COR-L47 (cell line): ENCODE measurements at places on chromosomes 12 and 14.

- no peak for DNase-seq
Observed at GRCh38 chr12:82437744-82438143, 79.4 kb downstream of the METTL25 start.

- no peak for DNase-seq
Observed at GRCh38 chr12:105801351-105801750, 337.4 kb downstream of the NUAK1 start.

- DNase-seq: no peak
Observed at GRCh38 chr12:85985996-85986395, 111.9 kb downstream of the NTS start.

GRCh38 chr12:92701441-92701840, 1.3 kb upstream of the PLEKHG7 start:
- DNase-seq: no peak

DNA sequence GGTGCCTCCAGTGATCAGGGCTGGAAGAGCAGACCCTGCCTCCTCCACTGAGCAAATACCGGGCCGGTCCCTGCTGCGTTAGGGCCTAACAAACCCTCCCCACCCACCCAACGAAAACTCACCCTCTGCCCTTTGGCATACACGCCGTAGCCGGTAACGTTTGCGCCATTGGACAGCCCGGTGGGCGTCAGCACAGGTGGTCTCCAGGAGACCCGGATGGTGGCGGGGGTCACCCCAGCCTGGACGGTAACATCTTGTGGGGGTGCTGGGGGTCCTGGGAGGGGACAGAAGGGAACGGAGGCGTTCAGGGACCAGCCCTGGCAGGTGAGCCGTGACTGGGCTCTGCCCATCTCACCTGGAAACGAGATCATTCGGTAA, 100.5 kb downstream of the PIWIL1 start:
- no peak for DNase-seq

DNA sequence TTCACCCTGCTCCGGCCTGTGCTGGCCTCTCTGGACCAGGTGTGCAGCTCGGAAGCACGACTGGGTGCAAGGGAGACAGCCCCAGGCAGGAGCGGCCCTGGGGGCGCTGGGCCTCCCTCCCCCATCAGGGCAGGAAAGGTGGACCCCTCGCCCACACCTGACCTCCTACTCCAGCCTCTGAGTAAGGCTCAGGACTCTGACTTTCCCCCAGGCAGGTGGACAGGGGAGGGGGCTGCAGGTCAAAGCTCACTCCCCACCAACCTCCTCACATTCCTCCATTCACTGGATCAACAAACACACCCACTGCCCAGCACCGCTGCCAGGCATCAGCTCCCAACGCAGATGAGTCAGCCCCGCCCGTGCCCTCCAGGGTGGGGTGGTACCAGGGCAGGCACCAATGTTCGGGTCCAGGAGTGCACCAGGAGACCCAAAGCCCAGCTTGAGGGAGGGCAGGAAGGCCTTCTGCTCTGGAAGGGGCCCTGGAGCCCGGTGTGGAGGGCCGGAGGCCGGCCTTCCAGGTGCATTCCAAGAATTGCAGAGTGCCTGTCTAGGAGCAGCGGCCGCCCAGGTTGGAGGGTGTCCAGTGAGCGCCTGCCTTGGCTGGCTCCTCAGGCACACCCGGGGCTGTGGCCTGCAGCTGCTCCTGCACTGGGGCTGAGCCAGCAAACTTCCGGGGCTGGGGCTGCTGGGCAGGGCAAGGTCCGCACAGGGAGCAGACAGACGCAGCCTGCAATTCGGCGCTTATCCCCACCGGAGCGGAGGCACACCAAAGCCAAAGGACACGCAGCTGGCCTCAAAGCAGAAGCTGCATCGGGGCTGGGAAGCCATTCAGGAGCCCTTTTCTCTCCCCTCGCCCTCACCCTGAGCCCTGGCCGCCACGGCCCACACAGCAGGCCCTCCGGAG, 1.6 kb upstream of the INF2 start:
- DNase-seq: peak; percentile 78

DNA sequence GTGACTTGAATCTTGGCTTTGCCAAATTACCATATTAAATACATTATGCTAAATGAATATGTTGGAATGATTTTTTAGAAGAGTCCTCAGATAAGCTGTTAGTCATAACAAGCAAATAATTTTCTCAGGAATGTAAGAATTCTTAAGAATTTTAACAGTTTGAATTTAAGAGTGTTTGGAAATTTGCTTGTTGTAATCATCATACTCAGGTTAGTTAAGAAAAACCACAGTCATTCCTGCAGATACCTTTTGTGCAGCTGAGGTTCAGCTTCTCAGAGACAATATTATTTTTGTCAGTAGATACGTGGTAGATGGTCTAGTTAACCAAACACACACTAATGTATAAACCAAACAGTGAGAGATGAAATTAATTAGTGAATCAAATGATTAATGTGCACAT, 8.9 kb downstream of the WNK1 start:
- DNase-seq: no peak

DNA sequence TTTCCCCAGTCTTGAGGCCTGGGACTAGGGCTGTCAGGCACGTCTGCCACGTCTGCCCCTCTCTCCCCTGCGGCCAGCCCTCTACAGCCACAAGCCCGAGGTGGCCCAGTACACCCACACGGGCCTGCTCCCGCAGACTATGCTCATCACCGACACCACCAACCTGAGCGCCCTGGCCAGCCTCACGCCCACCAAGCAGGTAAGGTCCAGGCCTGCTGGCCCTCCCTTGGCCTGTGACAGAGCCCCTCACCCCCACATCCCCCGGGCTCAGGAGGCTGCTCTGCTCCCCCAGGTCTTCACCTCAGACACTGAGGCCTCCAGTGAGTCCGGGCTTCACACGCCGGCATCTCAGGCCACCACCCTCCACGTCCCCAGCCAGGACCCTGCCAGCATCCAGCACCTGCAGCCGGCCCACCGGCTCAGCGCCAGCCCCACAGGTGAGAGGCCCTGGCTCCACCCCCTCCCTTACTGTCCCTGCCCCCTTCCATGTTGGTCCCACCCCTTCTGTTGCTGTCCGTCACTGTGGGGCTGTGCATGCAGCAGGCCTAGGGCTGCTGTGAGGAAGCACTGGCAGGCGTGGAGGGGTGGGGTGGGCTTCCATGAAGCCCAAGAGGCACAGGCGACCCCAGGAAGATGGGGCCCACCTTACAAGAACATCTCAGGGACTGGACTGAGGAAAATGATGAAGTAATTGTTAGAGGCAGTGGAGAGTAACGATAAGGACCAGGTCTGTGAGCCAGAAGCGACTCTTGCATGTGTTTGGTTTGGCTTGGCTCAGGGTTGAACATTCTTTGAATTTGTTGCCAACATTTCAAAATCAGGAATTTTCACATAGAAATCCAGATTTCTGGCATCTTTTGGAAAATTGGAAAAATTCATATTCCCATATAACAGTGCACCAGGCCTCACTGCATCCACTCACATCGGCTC, 16.8 kb downstream of the C12orf43 start:
- no peak for DNase-seq

- no peak for DNase-seq
Observed at GRCh38 chr14:75821831-75822521, 159.8 kb downstream of the TGFB3 start.

GRCh38 chr14:32469388-32470160, 140.5 kb downstream of the AKAP6 start:
- DNase-seq: peak; percentile 13

DNA sequence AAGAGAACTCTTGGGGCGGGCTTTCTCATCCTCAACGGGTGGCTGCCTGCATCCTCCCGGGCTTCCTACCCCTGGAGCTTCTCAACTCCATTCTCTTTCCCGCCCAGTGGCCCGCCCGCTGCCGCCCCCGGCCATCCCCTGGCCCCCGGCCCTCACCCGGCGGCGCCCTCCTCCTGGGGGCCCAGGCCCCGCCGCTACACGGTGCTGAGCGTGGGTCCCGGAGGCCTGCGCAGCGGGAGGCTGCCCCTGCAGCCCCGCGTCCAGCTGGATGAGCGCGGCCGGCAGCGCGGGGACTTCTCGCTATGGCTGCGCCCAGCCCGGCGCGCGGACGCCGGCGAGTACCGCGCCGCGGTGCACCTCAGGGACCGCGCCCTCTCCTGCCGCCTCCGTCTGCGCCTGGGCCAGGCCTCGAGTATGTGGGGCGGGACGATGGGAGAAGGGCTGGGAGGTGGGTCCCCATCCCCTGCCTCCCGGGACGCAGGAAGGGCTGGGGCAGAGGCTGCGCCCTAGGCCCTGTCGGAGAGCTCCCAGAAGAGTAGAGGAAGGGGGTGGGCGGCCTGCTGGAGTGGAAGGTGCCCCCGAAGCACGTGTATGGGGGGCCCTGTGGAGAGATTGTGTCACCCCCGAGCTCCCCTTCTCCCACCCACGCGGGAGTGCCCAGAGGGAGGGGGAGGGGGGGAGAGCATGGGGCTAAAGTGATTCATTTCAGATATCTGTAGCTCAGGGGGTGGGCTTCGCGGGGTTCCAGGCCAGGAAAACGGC, 1.5 kb downstream of the LAG3 start:
- no peak for DNase-seq

GRCh38 chr14:89296281-89296745, 120.7 kb downstream of the FOXN3 start:
- no peak for DNase-seq

GRCh38 chr12:42968426-42968825, 378.9 kb upstream of the PRICKLE1 start:
- no peak for DNase-seq

- no peak for DNase-seq
Observed at GRCh38 chr12:126437934-126438333, 1372.7 kb downstream of the AACS start.

DNA sequence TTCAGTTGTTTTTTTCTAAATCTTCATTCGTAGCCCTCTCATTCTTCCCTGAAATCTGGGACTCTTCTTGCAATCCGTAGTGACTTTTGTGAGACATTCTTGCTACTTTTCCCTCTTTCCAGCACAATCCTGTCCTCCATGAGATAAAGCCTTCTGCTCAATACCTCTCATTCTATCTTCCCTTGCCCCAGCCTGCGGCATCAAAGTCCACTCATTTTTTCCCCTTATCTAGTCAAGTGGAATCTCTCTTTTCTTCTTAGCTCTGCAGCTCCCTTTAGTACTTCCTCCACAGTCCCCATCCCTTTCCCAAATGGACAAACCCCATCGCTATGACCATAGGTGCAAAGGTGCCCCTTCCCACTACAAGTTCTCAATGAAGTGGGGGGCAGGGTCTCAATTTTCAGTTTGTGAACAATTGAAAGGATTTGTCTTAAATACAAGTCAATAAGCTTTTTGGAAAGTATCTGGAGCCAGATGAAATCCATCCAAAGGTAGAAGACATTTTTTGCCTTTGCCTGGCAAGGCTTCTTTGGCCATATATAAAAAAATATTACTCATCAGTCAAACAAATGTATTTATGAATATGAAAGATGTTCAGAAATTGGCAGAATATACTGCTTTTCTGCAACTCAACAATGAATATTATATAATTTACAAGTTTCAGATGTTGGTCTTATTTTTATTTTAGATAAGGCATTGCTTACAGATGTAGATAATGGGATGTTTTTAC, 179.4 kb downstream of the SNAPC1 start:
- DNase-seq: no peak
